Activated T-cell treated with anti-CD3 and anti-CD28 coated beads for 4 hours (primary cell): ENCODE measurements at places on chromosomes 5 and 9.

DNA sequence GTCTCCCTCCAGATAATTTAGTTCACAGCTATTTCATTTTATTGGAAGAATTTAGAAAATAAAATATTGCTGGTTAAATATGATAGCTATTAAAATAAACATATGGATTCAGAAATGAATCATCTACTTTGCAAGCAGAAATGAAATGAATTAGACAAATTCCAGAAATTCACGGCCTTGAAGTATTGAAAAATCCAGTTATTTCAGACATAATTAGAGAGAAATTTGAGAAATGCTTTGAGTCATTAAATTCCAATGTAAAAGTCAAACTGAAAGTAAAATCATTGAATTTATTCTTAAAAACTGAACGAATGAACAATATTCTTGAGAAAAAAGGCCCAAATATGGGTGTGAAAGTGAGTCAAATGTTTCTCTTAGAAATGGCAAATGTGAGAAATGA, 632.6 kb upstream of the EDIL3 start:
- no peak for DNase-seq

GRCh38 chr5:168867241-168867640, 288.1 kb upstream of the PANK3 start:
- DNase-seq = no peak

GRCh38 chr9:698954-699353, 142.5 kb upstream of the DMRT1 start:
- no peak for DNase-seq

DNA sequence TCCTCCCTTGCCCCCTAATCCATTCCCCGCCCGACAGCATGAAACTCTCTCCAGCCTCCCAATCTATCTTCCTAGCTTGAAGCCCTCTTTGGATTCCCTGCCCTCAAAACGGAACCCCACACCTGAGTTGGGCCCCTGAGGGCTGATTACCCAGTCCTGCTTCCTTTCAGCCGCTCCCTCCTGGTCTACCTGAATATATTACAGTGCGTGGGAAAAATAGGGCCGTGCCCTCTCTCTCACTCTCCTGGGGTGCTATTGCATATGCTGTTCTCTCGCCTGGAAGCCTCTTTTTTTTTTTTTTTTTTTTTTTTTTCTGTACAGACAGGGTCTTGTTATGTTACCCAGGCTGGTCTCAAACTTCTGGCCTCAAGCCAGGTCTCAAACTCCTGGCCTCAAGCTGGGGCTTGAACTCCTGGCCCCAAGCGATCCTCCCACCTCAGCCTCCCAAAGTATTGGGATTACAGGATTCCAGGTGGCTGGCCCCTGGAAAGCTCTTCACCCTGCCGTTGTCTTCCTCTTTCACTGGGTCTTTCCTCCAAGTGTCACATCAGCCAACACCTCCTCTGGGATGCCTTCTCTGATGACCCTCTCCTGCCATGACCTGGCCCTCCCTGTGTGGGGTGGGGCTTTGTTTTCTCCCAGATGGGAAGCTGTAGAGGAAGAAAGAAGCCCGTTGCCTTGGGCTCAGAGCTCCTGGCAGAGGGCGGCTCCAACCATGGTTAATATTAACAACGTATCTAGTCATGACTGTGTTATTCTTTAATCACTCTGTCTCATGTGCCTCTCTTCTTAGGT, 8.2 kb downstream of the DNM1 start:
- DNase-seq = no peak

DNA sequence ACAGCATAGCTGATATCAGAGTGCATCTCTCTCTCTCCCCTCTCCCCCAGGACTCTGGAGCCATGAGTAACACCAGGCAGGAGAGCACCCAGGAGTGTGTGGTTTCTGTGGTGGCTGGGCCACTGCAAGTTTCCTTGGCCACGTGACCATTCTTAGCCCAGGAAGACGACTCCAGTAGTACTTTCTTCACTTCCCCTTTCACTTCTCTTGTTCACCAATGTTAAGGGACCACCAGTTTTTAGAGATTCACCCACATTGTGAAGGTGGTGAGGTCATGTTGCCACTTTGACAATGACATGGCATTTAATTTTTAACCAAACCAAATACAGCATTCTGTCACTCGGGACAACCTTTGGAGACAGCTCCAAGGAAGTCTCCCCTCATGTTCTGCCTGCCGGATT, 17.9 kb upstream of the DAPK1 start:
- DNase-seq = no peak

- no peak for DNase-seq
These were observed 76.8 kb downstream of the FGF10 start for GRCh38 chr5:44312374-44312773.

DNA sequence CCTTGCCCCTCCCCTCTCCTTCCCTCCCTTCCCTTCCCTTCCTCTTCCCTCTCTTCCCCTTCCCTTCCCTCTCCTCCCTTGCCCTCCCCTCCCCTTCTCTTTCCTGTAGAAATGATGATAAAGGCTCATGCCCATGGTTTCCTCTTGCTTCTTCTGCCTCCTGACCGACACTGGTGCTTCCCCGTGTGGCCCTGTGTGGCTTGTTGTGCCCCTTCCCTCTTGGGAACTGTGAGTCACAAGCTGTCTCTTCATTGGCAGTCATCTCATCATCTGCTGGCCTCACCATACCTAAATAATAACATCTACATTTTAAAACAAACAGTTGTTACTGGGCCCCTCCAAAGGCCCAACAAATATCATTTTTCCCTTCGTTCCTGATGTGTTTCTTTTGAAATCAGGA, 11.7 kb upstream of the CARNMT1 start:
- no peak for DNase-seq

DNA sequence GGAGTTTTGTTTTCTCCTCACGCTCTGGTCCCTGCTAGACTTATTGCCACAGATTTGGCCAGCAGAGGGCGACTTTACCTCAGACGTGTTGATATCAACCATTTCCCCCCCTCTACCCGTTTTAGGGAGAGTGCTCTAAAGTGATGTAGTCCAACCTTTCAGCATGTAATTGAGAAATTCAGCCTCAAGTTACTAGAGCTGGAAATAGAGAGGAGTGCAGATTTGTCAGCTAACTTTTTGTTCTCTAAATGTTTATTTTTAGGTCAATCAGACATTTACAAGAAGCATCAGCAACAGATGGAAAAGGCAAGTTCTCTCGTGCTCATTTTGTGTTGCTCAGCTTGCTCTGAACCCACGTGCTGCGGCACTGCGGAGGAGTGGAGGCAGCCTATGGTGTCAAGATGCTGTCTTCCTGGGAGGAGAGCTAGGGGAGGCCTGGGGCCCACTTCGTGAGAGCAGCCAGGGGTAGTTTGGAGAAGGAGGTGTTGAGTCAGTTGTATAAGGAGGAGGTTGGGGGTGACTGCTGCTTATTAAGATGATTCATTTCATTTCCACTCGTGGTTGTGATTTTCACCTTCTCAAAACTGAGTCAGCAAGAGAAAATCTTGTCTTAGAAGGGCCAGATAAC, 53.6 kb downstream of the GPR107 start:
- DNase-seq = peak; percentile 85

GRCh38 chr9:23826120-23826629, at the start of gene ELAVL2:
ELAVL2 (minus strand) TSS chr9:23826240; CDS start chr9:23762234, 64,006 bp downstream.
- DNase-seq = no peak

- no peak for DNase-seq
These were observed 77.6 kb upstream of the ANKRD55 start for GRCh38 chr5:56310711-56311204.

- DNase-seq = peak; percentile 10
These were observed 7.7 kb downstream of the ZNF622 start for GRCh38 chr5:16457853-16458252.

DNA sequence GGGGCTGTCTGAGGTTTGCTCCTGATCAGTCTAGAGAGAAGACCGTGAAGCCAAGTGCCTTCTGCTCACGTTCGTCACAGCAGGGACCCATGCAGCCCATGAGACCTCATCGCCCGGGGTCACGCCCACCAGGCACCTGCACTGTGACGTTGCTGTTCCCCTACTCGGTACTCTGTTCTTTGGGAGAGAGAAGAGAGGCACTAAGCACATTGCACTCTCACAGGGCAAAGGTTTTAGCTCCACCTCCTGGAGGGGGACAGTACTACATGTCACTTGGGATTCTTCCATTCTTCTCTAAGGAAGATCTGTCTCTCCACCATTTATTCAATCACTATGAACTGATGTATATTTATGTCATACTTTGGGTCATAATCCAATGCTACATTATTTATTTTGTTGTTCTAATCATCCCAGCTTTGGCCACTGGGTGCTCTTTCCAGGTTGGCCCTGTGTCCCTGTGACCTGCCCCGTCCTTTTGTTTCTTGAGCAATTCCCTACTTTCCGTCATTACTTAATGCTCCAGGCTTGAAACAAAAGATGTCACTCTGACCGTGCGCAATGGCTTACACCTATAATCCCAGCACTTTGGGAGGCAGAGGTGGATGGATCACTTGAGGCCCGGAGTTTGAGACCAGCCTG, 31.4 kb upstream of the BRD3 start:
- peak; percentile 49 for DNase-seq

DNA sequence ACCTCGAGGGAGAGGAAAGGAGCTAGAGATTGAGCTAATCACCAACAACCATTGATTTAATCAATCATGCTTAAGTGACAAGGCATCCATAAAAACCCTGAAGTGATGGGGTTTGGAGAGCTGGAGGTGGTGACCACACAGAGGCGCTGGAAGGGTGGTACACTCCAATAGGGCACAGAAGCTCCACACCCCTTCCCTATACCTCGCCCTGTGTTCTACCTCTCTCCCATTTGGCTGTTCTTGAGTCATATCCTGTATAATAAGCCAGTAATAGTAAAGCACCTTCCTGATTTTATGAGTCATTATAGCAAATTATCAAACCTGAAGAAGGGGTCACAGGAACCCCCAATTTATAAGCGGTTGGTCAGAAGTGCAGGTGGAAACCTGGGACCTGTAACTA, 18.3 kb downstream of the ACTL7B start:
- DNase-seq = no peak

DNA sequence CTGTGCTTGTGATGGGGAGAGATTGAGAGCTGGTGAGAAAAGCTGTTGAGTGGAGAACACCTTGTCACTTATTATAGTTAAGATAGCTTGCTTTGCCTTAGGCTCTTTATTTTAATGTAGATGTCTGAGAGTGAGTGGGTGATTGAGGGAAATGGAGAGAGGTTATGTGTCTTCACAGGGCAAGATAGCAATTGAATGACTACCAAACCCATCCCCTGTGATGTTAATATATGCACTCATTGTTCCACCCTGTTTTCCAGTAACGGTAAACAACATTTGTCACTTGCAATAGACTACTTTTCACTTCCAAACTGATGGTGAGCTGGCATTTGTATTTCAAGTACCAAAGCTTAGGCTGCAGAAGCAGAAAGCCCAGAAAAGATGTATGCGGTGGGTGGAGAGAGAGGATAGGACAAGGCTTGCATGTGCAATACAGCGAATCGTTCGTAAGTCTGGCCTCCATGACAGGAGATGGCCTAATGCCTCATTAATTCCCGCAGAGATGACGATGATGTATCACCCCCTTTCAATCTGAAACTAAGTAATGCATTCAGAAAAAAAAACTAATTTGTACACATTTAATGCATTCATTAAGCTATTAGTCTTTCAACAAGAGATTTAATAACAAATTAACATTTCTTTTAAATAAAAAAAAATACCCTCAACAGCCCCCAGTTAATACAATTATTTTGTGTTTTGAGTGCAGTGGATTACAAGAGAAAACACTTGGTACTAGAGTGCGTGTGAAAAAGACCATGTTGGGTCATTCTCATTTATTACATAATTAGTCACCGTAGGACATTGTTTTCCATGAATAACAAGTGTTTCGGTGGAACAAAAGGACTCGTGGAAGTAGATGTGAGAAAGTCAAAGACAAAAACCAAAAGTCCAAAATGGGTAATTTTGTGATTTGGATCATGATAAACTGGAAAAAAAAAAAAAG, 699.0 kb downstream of the BRINP1 start:
- DNase-seq = no peak

GRCh38 chr9:133403766-133404453, 13.9 kb downstream of the REXO4 start:
- DNase-seq = peak; percentile 49

- no peak for DNase-seq
These were observed 144.8 kb upstream of the DHFR start for GRCh38 chr5:80799573-80799972.
